IPS DF 6.9 (cell line): ENCODE measurements at places on chromosomes 12 and 14.
A peak's percentile ranks its signal among the peaks of the same experiment; 100 is the strongest.

DNA sequence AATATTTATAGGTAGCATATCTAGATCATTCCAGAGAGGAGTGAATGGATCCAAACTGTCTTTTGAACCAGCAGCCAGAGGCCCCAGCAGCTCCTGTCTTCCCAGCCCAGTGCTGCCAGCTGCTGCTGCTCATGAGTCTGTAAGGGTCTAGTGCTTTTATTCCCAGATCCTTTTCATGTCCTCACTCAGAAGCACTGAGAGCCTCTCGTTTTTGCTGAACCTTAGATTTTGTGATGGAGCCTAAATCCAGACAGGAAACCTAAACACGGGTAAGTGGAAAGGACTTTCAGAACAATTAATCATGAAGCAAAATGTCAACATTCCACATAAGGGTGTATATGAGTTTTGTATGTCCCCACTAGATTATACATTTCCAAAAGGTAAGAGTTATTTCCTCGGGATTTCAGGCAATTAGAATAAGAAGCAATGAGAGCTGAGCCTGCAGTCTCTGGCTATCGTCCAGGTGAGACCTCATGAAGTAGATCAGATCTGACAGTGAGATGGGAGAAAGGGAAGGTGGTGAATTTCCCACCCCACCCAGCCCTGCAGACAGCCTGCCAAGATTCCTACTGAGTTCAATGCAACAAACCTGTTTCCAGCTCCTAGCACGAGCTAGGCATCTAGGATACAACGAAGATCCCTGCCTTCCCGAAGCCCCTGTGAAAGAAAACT lies 84.4 kb downstream of the NINJ2 start:
- H3K4me1 ChIP-seq, result no peaks in the 10 kb centered on the region
- H3K27me3 ChIP-seq, result no peaks in the 10 kb centered on the region
- H3K27ac ChIP-seq, result no peak overlapping the region
- no peaks in the 10 kb centered on the region for H3K36me3 ChIP-seq
- no peak for DNase-seq

DNA sequence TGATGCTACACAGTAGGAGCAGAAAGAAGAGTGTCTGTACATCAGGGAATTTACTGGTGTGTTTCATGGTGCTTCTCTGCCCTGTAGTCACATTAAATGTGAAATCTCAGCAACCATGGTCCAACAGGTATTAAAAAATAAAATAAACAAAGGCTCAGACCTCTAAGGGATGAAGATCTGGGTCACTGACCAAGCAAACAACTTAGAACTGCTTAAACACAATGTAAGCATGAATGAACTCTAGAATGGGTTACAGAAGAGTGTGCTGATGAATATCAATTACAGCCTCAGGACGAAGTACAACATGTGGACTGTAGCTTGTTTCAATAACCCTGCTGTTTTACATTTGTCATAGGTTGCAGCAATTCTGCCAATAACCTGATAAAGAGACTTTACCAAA lies 47.4 kb downstream of the SLC35F4 start:
- H3K27ac ChIP-seq, result no peak overlapping the region
- H3K4me1 ChIP-seq, result no peaks in the 10 kb centered on the region; the same call in 1 of the 2 replicates
- H3K36me3 ChIP-seq, result no peaks in the 10 kb centered on the region
- DNase-seq, result no peak
- no peaks in the 10 kb centered on the region for H3K27me3 ChIP-seq

DNA sequence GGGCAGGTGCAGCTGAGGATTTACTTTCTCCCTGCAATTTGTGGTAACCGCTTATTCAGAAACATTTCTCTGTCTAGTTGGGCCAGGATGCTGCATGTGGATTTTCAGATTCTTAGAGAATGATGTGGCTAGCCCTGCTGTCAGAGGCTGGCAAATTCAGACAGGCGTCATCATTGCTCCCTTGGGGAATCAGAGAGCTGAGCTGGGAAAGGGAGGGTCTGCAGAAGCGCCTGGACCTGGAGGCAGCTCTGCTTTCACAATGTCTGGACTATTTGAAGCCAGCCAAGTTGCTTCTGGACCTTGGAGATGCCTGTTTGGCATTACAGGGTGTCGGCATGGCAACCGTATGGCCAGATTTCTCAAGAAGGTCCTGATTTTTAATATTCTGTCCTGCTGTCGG lies 3.4 kb downstream of the GALNT16 start:
- 0 out of 2 replicates have a peak, but pooled peaks cover 4% of the 10 kb centered on the region for H3K4me1 ChIP-seq
- no peak overlapping the region for H3K4me3 ChIP-seq
- DNase-seq, result no peak
- peaks cover 12% of the 10 kb centered on the region for H3K27me3 ChIP-seq
- no peak overlapping the region for H3K27ac ChIP-seq

DNA sequence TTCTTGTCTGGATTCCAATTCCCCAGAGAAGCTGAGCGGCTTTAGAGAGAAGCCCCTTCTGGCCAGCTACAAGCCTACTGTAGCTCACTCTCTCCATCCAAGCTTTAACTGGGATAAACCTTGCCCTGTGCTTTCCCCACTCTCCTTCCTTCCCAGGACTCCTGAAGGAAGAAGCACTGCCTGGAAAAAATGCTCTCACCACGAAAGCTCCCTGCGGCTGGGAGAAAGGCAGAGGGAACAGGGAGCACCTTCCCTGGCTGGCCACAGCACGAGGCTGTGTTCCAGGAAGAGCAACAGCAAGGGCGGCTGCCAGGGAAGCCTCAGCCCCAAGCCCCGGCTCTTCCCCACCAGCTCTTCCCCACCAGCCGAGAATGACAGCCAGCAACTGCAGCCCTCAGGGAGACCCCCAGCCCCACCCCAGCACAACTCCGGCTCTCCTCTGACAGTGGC lies 40.8 kb upstream of the PNMA1 start:
- peaks cover 2% of the 10 kb centered on the region; the same call in 1 of the 2 replicates for H3K27me3 ChIP-seq
- no peak for DNase-seq
- no peaks in the 10 kb centered on the region; the same call in 1 of the 2 replicates for H3K36me3 ChIP-seq
- H3K27ac ChIP-seq, result no peak overlapping the region
- peaks cover 9% of the 10 kb centered on the region for H3K4me1 ChIP-seq
- no peak overlapping the region for H3K4me3 ChIP-seq

DNA sequence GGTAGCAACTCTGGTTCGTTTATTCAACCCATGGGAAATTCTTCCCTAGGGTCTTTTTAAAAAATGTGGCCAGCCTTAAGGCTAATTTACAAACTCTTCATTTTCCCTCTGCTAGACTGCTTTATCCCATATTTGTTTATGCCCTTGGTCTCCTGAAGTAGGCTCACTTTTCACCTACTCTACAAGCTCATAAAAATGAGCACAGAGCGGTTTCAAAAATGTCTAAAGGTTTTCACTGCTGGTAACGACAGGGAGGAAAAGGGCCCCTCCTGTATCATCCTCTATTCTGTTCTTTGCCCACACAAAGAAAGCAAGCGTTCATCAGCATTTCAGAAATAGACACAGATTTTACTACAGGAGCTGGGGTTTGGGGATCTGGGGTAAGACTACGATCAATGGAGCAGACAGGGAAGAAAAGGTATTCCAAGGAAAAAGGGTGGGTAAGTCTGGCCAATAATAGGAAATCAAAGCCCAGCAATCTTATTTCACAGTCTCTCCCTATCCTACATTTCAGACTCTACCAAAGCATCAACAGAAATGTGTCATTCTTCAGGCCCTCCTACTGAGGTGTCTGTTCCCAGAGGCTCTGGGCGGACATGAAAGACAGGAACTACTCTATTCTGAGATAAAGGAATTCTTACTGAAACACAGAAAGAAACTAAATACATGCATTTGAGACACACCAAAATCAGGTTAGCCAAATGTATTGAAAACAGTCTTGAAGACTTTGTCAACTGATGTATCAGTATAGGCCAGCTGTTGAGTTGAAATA lies 86.4 kb downstream of the SPPL3 start:
- H3K27ac ChIP-seq, result no peak overlapping the region
- no peaks in the 10 kb centered on the region for H3K36me3 ChIP-seq
- H3K27me3 ChIP-seq, result no peaks in the 10 kb centered on the region
- DNase-seq, result no peak

DNA sequence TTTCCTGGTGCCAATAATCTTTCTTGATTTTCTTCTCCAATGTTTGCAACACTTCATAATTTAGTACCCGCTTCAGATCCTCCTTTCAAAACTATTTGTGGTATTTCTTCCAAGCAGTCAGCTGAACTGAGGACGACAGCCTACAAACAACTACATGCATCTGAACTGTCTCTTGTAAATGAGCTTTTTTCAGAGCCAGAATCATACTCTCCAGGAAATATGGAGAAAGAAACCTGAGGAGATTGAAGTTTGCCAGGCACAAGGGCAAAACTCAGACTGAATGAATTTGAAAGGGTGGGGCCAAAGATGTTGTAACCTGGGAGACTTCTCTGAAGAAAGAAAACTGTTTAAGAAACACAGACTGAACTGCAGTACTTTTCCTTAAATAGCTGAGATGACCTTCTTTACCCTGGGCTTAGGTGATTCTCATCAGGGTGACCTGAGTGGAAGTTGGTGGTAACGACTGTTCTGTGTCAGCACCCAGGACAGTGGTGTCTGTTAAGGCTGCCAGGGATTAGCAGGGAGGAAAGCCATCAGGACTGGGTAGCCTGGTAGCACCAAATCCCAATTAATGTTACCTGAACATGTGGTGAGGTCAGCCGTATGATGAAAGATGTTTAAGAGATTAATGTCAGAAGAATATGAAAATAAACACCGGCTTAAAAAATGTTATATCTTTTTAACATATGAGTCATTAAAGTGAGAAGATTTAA lies 95.0 kb downstream of the TGFB3 start:
- DNase-seq, result no peak
- H3K27ac ChIP-seq, result no peak overlapping the region
- H3K27me3 ChIP-seq, result no peaks in the 10 kb centered on the region

DNA sequence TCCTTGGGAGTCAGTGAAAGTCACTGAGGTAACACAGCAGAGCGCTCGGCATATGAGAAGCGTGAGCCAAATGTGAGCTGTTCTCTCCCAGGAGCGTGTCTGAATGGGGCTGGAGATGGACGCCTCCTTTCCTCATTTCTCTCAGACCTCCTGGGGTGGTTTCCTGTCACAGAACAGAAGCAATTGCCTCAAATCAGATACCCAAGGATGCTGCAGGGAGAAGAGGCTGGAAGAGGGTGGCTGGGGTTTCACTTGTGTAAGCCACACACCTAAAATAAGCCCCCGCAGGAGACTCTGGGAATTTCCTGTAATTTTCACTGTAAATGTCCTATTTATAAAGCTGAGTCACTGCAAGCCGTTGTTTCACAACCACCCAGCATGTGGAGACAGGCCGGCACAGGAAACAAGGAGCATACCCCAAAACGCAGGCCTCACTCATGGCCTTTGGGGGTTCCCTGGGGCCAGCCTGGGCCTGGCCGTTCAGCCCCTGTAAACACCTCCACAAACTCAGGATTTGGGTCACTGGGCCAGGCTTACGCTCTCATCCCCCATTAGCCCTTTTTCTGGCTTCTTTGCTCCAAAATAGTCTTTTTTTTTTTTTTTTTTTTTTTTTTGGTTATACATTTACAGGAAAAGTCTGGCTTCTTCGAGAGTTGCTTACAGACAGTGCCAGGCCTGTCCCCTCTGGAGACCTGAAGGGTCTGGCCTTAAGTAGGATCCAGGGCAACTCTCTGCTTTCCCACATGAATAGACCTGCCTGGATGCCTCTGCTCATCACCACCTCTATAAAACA lies 55.3 kb downstream of the VCPKMT start:
- peaks cover 2% of the 10 kb centered on the region for H3K4me1 ChIP-seq
- no peaks in the 10 kb centered on the region for H3K27me3 ChIP-seq
- no peak overlapping the region for H3K4me3 ChIP-seq
- peak; percentile 18 for DNase-seq
- no peak overlapping the region for H3K27ac ChIP-seq
- no peaks in the 10 kb centered on the region for H3K36me3 ChIP-seq

- H3K4me1 ChIP-seq, result no peaks in the 10 kb centered on the region
- no peak for DNase-seq
- H3K36me3 ChIP-seq, result no peaks in the 10 kb centered on the region
- no peaks in the 10 kb centered on the region for H3K27me3 ChIP-seq
Measured at GRCh38 chr12:45973526-45973925, 16.8 kb downstream of the SCAF11 start.

DNA sequence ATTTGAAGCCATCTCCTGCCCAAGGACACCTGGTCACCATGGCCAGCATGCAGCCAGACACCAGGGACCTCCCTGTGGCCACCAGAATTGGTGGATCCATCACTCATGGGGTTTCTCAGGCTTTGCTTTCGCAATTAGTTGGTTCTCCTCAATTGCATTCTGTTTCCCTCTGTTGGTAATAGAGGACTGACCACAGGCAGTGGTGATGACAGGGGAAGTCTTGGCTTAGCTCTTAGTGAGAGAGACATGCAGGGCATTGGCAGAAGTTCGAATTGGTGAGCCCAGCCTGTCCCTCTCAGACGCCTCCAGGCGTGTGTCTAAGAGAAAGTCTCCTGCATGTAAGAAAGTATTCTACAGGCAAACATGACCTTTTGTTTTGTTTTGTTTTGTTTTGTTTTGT lies 21.3 kb downstream of the HCAR2 start:
- no peaks in the 10 kb centered on the region for H3K36me3 ChIP-seq
- no peaks in the 10 kb centered on the region; the same call in 1 of the 2 replicates for H3K27me3 ChIP-seq
- no peak overlapping the region for H3K4me3 ChIP-seq
- H3K27ac ChIP-seq, result no peak overlapping the region
- H3K4me1 ChIP-seq, result no peaks in the 10 kb centered on the region

GRCh38 chr12:42365486-42365885 lies 39.5 kb downstream of the PPHLN1 start:
- H3K27me3 ChIP-seq, result no peaks in the 10 kb centered on the region
- no peaks in the 10 kb centered on the region; the same call in 1 of the 2 replicates for H3K4me1 ChIP-seq
- H3K36me3 ChIP-seq, result no peaks in the 10 kb centered on the region
- no peak for DNase-seq

GRCh38 chr12:55974308-55974730 lies 441 bp downstream of the RAB5B start:
- H3K27ac ChIP-seq, result no peak overlapping the region
- peak overlapping the region; percentile 76 for H3K4me3 ChIP-seq
- H3K36me3 ChIP-seq, result peaks cover 8% of the 10 kb centered on the region; the same call in 1 of the 2 replicates
- DNase-seq, result no peak
- peaks cover 2% of the 10 kb centered on the region; the same call in 1 of the 2 replicates for H3K4me1 ChIP-seq

- no peaks in the 10 kb centered on the region for H3K27me3 ChIP-seq
- DNase-seq, result no peak
- H3K36me3 ChIP-seq, result no peaks in the 10 kb centered on the region; the same call in 1 of the 2 replicates
- no peak overlapping the region for H3K27ac ChIP-seq
- H3K4me1 ChIP-seq, result 0 out of 2 replicates have a peak, but pooled peaks cover 1% of the 10 kb centered on the region
Measured at GRCh38 chr14:98168211-98168985, 1103.6 kb downstream of the BCL11B start.

DNA sequence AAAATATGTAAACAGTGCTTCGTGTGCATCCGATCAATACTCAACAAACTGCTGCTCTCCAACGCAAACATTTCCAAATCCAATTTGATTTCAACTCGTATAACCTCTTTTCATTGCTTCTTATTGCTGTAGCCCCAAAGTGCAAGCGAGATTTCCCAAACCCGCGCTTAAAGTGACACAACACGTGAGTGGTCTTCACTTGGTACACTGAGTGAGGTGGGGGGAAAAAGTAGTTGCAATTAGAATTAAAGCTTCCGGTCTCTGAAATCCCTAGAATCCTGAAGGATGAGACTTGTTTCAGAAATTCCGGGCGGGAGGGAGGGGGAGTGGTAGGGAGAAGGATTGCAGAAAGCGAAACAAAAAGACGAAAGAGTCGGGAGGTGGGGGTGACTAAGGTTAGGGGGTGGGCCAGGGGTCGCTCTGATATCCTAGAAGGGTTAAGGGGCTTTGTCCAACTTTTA lies 387.5 kb downstream of the BCAT1 start:
- DNase-seq, result no peak
- no peak overlapping the region for H3K27ac ChIP-seq
- H3K36me3 ChIP-seq, result no peaks in the 10 kb centered on the region
- peaks cover 3% of the 10 kb centered on the region; the same call in 1 of the 2 replicates for H3K27me3 ChIP-seq
- peaks cover 6% of the 10 kb centered on the region; the same call in 1 of the 2 replicates for H3K4me1 ChIP-seq
- H3K4me3 ChIP-seq, result peak overlapping the region; percentile 60; the same call in 1 of the 2 replicates

- H3K4me1 ChIP-seq, result no peaks in the 10 kb centered on the region
- H3K27ac ChIP-seq, result no peak overlapping the region
- H3K36me3 ChIP-seq, result no peaks in the 10 kb centered on the region
- no peaks in the 10 kb centered on the region for H3K27me3 ChIP-seq
- DNase-seq, result no peak
Measured at GRCh38 chr12:21666722-21667121, 9.1 kb upstream of the LDHB start.
